H7 (cell line): ENCODE measurements at places on chromosomes 1 and 21. TPM values are rescaled to one million over a fixed set of nuclear protein-coding genes. Genes with fewer than 3 reads are reported as not detected.

DNA sequence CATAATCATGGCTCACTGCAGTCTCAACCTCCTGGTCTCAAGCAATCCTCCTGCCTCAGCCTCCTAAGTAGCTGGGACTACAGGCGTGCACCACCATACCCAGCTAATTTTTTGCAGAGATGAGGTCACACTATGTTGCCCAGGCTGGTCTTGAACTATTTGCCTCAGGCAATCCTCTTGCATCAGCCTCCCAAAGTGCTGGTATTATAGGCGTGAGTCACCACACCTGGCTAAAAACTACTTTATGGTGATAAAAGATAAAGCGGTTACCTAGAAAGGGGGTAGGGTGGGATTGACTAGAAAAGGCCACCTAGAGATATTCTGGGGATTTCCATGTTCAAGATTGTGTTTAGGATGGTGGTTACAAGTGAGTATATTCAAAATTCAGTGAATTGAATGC is 5.0 kb downstream of the TSTD1 start:
- no peak for DNase-seq

DNA sequence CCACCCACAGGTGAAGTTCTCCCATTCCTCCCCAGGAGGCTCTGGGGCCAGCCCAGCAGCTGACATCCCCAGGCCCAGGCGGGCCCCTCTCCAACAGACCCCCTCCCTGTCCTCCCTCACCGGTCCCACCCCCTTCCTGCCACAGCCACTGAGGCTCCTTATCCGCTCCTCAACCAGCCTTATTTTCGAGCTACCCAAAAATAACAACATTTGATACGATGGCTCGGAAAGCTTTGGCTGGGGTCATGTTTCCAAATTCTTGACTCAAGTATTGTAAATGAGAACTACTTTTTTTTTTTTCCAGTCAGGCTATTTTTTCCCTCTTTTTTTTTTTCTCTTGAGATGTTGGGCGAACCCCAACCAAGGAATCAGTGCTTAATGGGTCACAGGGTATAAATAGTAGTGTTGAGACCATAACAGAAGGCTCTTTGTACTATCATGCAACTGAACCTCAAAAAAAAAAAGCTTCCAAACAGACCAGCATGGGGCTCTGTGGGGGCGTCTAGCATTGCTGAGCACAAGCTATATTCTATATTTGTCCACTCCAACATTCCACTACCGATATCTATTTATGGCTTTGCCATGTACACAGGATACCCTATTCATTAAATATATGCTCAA is 27.2 kb downstream of the IRF2BP2 start:
- no peak for DNase-seq

The FCGR1A gene
- total RNA-seq = not detected in 2 replicates

GRCh38 chr1:172405912-172406311 is 14.6 kb upstream of the C1orf105 start:
- DNase-seq = no peak

The ETV3 gene
- total RNA-seq = 20.2 and 22.5 TPM in 2 replicates

GRCh38 chr1:238568735-238569134 is 678.0 kb upstream of the ZP4 start:
- no peak for DNase-seq
